Osteocyte (in vitro differentiated cells): ENCODE measurements at places on chromosomes 13 and 19. TPM values are rescaled to one million over a fixed set of nuclear protein-coding genes. Genes with fewer than 3 reads are reported as not detected.
A peak's percentile ranks its signal among the peaks of the same experiment; 100 is the strongest.

DNA sequence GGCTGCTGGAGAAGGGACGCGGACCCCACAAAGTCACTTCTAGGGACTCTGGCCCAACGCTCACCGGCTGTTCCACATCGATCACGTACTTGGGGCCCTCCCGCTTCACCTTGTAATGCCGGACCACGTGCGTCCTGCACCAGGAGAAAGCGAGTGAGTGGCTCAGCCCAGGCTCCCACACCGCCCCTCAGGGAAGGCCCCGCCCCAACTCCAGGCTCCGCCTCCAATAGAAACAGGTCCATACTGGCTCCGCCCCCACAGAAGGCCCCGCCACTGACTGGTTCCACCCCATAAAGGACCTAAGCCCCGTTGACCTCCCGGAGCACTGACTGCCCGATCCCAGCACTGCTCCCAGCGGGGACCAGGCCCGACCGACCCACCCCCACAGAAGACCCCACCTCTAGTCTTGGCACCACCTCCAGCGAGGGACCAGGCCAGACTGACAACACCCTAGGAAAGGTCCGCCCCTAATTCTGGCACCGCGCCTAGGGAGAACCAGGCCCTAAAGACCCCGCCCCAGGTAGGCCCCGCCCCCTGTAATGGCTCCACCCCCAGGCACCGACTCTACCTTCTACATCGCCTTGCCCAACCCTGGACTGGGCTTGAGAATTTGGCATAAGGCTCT is 11.3 kb downstream of the STAP2 start:
- peak overlapping the region; percentile 66 for H3K27ac ChIP-seq
- H3K27me3 ChIP-seq: peaks cover 8% of the 10 kb centered on the region
- peak overlapping the region; percentile 77 for H3K4me3 ChIP-seq

Gene ZNF112
- total RNA-seq: 7.8 and 8.8 TPM in 2 replicates

Gene LGALS14
- total RNA-seq: not detected in 2 replicates

Gene RELB
- total RNA-seq: 14.3 and 15.1 TPM in 2 replicates

Gene MISP
- total RNA-seq: 1.1 and 1.3 TPM in 2 replicates

DNA sequence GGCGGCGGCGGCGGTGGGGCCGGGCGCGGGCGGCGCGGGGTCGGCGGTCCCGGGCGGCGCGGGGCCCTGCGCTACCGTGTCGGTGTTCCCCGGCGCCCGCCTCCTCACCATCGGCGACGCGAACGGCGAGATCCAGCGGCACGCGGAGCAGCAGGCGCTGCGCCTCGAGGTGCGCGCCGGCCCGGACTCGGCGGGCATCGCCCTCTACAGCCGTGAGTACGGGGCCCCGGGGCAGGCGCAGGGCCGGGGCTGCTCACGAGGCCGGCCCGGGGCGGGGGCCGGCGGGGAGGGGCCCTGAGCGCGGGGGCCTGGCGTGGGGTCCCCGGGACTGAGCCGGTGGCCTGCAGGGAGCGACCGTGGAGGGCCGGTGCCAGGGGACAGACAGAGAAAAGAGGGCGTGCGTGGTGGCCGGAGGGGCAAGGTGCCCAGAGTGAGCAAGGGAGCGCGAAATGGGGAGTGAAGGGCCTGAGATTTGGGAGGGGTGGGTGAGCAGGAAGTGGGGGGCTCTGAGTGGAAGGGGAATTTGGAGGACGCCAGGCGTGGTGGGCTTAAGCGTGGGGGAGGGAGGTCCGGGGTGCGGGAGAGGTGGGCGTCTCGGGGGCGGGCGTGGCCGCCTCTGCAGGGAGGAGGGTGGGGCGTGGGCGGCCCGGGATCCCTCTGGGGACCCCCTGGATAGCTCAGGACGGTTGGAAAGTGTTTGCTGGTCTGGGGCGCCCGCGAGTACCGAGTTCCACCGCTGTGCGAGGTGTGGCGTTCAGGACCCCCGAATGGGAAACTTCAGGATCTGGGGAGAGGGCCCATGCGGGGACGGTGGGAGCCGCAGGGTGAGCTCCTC is 575 bp downstream of the CARM1 start:
- H3K4me1 ChIP-seq: peaks cover 19% of the 10 kb centered on the region
- DNase-seq: no peak
- H3K27ac ChIP-seq: peak overlapping the region; percentile 93
- H3K27me3 ChIP-seq: no peaks in the 10 kb centered on the region
- no peaks in the 10 kb centered on the region for H3K36me3 ChIP-seq
- peak overlapping the region; percentile 94 for H3K4me3 ChIP-seq

- DNase-seq: no peak
- H3K4me3 ChIP-seq: no peak overlapping the region
- H3K36me3 ChIP-seq: peaks cover 55% of the 10 kb centered on the region
- H3K4me1 ChIP-seq: no peaks in the 10 kb centered on the region
- H3K27ac ChIP-seq: no peak overlapping the region
These were observed 34.3 kb downstream of the NAA16 start for GRCh38 chr13:41345165-41345913.

GRCh38 chr13:48851707-48852106 is 124.0 kb upstream of the FNDC3A start:
- no peak overlapping the region for H3K27ac ChIP-seq
- no peak overlapping the region for H3K4me3 ChIP-seq
- peaks cover 5% of the 10 kb centered on the region for H3K4me1 ChIP-seq
- DNase-seq: no peak
- no peaks in the 10 kb centered on the region for H3K36me3 ChIP-seq

- peaks cover 25% of the 10 kb centered on the region for H3K4me1 ChIP-seq
- H3K36me3 ChIP-seq: no peaks in the 10 kb centered on the region
- H3K4me3 ChIP-seq: no peak overlapping the region
- no peak for DNase-seq
These were observed 620.2 kb downstream of the EFNB2 start for GRCh38 chr13:105915146-105915850.

DNA sequence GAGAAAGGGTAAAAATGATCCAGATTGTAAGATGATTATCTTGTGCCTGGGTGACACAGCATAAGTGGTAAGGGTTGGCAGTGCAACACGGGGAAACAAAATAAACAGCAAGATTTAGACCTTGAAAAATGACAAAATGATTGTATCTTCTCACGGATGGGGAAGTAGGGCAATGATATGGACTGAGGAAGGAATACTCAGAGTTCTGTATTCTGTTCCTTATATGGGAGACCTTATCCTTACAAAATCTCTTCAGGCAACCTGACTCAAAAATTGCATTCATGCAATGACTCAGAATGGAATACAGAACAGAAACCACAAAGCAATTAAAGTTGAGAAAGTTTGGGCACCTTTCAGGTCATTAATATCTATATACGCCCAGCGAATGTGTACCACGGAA is 149.0 kb downstream of the HS6ST3 start:
- H3K36me3 ChIP-seq: no peaks in the 10 kb centered on the region
- DNase-seq: no peak
- H3K4me3 ChIP-seq: no peak overlapping the region
- no peaks in the 10 kb centered on the region for H3K4me1 ChIP-seq

DNA sequence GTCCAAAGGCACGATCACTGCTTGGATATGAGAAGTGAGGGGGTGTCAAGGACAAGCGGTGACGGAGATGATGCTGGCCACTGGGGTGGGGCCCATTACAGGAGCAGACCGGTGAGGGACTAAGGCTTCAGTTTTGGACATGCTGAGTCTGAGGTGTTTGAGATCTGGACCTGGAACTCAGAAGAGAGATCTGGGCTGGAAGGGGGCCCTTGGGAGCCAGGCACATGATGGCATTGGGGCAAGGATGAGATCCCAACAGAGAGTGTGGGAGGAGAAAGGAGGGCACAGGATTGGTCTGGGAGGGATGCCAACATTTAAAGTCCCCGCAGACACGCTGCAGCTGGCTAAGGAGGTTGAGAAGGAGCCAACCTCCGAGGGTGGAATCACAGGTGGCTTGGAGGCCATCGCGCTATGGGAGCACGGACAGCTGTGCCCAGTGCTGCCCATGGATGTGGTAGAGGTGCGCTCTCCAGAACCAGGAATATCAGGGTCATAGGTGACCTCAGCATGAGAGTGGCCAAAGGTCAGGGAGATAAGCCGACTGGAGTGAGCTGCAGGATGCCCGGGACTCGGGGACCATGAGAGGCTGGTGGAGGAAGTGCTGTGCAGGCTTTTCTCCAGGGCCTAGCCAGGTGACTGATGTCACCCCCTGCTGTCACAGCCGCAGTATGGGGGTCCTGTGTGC is 21.8 kb downstream of the DHRS12 start:
- H3K4me1 ChIP-seq: peaks cover 2% of the 10 kb centered on the region
- H3K27me3 ChIP-seq: no peaks in the 10 kb centered on the region
- no peak for DNase-seq
- no peak overlapping the region for H3K4me3 ChIP-seq
- H3K27ac ChIP-seq: no peak overlapping the region

- H3K4me3 ChIP-seq: no peak overlapping the region
- H3K36me3 ChIP-seq: peaks cover 18% of the 10 kb centered on the region
- no peaks in the 10 kb centered on the region for H3K27me3 ChIP-seq
- H3K4me1 ChIP-seq: peaks cover 24% of the 10 kb centered on the region
These were observed 109.2 kb downstream of the ESD start for GRCh38 chr13:46687810-46688209.

Gene FXYD1
- total RNA-seq: 0.86 TPM in 1 of 2 replicates, not detected in the other

- peaks cover 1% of the 10 kb centered on the region for H3K4me1 ChIP-seq
- no peak overlapping the region for H3K4me3 ChIP-seq
- H3K27me3 ChIP-seq: no peaks in the 10 kb centered on the region
- H3K27ac ChIP-seq: no peak overlapping the region
- DNase-seq: no peak
These were observed 37.5 kb upstream of the POMP start for GRCh38 chr13:28621449-28621848.

- DNase-seq: no peak
- H3K4me1 ChIP-seq: no peaks in the 10 kb centered on the region
- no peaks in the 10 kb centered on the region for H3K27me3 ChIP-seq
- no peak overlapping the region for H3K4me3 ChIP-seq
- H3K36me3 ChIP-seq: peaks cover 25% of the 10 kb centered on the region
These were observed 13.9 kb downstream of the TFDP1 start for GRCh38 chr13:113598481-113598880.

DNA sequence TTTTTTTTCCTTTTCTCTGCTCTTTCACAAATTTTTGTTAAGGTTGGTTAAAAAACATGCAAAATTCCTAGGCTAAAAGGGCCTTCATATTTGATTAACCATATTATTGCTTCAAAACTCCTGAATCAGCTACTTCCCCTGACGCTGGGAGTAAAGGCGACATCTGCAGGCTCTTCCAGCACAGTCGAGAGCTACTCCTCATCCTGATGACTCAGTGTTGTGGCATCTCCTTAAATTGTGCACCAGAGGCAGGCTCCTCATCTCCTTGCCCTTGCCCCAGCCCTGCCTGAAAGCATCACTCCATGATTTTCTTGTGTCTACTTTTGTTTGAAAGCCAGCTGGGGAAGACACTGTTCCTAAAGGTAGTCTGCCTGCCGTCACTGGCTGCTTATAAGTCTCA is 24.5 kb upstream of the SOX1 start:
- H3K4me3 ChIP-seq: no peak overlapping the region
- no peak overlapping the region for H3K27ac ChIP-seq
- no peaks in the 10 kb centered on the region for H3K4me1 ChIP-seq
- no peaks in the 10 kb centered on the region for H3K27me3 ChIP-seq
- no peak for DNase-seq

DNA sequence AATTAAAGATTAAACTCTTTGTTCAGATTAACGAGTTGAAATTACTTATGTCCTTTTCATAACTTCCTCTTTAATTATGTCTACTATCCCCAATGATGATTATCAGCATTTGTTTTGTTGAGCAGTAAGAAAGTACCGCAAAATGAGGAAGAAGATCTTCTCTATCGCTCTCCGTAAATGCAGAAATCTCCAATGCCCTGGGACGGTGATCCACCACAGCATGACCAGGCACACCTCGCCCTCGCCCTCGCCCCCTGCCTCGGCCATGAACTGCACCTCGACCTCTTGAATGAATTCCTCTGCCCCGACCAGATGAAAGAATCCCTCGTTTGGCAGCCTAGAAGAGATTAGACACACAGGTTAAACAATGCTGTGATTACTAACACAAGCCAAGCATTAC is 69.1 kb downstream of the RBM26 start:
- H3K4me3 ChIP-seq: no peak overlapping the region
- H3K27me3 ChIP-seq: no peaks in the 10 kb centered on the region
- H3K4me1 ChIP-seq: no peaks in the 10 kb centered on the region
- DNase-seq: no peak
- H3K27ac ChIP-seq: no peak overlapping the region

GRCh38 chr19:28196101-28196500 is 1016.9 kb downstream of the UQCRFS1 start:
- no peak overlapping the region for H3K4me3 ChIP-seq
- no peak for DNase-seq

DNA sequence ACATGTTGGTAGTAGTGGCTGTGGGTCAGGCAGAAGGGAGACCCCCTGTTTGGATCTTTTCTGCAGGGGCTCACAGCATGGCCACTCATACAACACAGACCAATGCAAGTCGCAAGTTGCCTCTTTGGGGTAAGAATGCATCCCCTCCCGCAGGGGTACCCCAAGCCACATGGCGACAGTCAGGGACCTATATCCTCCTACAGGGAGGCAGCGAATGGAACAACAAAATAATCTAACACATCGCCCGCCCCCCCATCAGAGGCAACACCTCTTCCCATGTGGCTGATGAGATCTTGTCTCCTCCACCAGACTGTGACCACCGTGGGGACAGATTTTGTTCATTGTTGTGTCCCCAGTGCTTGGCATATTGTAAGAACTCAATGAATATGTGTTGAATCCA is 40.7 kb upstream of the PNMA8B start:
- no peak for DNase-seq
- H3K4me1 ChIP-seq: no peaks in the 10 kb centered on the region
- H3K36me3 ChIP-seq: no peaks in the 10 kb centered on the region
- no peak overlapping the region for H3K4me3 ChIP-seq
- H3K27ac ChIP-seq: no peak overlapping the region
- H3K27me3 ChIP-seq: peaks cover 11% of the 10 kb centered on the region

Gene SCGB2B2
- 0.24 and 0.78 TPM in 2 replicates for total RNA-seq

DNA sequence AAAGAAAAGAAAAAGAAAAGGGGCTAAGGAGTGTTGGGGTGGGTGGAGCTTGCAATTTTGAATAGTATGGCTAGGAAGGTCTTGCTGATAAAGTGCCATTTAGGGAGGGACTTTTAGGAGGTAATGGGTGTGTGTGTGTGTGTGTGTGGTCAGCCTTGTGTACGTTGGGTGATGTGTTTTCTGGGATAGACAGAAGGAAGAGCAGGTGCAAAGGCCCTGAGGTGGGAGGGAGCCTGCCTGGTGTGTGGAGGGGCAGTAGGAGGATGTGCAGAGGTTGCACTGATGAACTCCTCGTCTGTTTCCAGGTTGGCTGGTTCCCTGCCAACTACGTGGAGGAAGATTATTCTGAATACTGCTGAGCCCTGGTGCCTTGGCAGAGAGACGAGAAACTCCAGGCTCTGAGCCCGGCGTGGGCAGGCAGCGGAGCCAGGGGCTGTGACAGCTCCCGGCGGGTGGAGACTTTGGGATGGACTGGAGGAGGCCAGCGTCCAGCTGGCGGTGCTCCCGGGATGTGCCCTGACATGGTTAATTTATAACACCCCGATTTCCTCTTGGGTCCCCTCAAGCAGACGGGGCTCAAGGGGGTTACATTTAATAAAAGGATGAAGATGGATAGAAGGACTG is 30.5 kb upstream of the ADGRE1 start:
- no peaks in the 10 kb centered on the region for H3K27me3 ChIP-seq
- no peak overlapping the region for H3K4me3 ChIP-seq
- no peak overlapping the region for H3K27ac ChIP-seq
- no peaks in the 10 kb centered on the region for H3K36me3 ChIP-seq
